ENCODE measurements at places on chromosomes 11 and 22.

- DNase-seq, result no peak
Observed at GRCh38 chr11:34665077-34665835, 44.4 kb downstream of the EHF start.

- DNase-seq, result no peak
Observed at GRCh38 chr11:119093942-119094815, 7.5 kb downstream of the DPAGT1 start.

DNA sequence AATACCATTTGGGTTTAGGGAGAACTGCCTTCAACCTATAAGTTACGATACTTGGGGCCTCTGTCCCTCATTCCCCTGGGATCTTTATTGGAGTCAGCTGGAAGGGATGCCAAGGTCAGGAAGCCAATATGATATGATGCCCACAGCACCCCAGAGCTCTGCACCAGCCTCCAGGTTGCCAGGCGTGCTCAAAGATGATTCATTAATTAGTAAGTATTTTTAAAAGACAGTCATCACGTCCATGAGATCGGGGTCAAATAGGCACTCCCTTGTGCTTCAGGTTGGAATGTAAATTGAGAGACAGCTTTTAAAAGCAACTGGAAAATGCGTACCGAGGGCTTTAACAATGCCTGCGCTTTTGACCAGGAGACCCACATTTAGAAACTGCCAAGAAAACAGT is 57.0 kb upstream of the CD5 start:
- no peak for DNase-seq

DNA sequence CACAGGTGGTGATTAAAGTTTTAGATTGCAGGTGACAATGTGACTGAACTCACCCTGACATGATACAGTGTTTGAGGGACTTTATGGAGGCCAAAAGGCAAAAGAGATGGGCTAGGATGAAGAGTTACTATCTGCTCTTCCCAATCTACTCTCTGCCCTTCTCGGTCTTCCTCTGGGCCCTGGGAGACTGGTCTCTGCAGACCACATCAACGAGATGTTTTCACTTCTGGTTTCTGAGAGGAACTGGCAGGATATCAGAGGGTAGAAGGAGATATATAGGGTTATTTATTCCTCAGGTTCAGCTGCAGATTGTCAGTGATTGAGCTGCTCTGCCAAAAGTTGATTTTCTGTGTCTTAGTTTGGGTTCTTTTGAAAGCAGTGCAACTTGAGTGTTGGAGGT is 32.4 kb upstream of the CD44 start:
- no peak for DNase-seq

GRCh38 chr11:86551288-86552092 is 120.9 kb downstream of the ME3 start:
- peak; percentile 45 for DNase-seq

DNA sequence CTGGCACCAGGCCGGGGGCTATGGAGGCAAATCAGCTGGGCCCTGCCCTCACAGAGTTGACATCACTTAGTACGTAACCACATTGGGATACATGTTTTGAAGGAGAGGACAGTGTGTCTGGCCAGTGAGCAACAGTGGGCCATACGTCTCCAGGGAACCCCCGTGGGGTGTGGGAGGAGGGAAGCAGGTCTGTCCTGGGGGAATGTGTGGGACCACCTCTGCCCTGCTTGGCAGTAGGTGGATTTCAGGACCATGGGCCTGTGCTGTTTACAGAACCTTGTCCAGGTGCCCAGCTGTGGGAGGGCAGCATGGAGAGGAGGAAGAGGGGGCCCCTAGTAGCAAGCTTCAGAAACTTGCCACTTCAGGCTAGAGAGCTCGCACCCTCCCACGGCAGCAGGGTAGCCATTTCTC is 21.0 kb downstream of the P2RY2 start:
- no peak for DNase-seq

GRCh38 chr11:120139316-120140069 is 1.6 kb upstream of the TRIM29 start:
- no peak for DNase-seq

- no peak for DNase-seq
Observed at GRCh38 chr11:126465573-126466188, 110.2 kb downstream of the ST3GAL4 start.

DNA sequence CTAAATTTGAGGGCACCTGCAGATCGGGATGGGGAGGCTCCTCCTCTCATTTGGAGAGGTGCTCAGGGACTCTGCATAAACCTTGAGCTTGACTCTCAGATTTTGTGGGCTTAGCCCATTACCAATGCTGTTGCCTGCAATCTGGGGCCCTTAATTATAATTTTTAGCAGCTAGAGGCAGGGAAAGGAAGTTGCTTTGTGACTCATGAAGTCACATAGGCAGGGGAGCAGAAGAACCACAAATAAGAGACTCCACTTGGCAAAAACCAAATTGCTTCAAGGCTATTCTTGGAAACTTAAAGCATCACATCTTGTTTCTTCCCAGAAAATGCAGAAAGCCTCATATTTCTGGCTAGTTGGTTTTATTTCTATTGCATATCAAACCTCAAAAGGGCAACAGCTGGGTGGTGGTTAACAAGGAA is 46.9 kb downstream of the MICAL2 start:
- peak; percentile 70 for DNase-seq

DNA sequence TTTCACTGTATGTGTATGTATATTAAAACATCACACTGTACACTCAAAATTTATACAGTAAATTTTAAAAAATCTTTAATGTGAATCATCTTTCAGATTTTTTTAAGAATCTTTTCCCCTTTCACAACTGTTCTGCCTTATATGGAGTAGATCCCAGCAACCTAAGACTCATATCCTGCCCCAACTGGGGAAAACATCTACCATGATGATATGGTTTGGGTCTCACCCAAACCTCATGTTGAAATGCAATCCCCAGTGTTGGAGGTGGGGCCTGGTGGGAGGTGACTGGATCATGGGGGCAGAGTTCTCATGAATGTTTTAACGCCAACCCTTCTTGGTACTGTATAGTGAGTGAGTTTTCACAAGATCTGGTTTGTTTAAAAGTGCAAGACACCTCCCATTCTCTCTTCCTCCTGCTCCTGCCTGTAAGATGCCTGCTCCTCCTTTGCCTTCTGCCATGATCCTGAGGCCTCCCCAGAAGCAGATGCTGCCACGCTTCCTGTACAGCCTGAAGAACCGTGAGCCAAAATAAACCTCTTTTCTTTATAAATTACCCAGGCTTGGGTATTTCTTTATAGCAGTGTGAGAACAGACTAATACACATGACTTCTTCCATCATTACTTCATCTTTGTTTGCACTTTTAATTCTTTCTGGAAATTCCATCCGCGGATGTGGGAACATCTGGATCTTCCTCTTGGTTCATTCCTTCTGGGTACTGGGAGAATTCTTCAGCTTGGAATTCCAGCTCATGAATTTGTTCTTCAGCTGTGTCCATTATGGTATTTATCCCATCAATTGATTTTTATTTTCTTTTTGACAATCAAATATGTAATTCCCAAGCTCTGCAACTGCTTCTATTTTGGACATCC is 36.9 kb downstream of the LINC01488 start:
- peak; percentile 89 for DNase-seq

GRCh38 chr11:97770570-97770969 is 1250.2 kb upstream of the CNTN5 start:
- no peak for DNase-seq

DNA sequence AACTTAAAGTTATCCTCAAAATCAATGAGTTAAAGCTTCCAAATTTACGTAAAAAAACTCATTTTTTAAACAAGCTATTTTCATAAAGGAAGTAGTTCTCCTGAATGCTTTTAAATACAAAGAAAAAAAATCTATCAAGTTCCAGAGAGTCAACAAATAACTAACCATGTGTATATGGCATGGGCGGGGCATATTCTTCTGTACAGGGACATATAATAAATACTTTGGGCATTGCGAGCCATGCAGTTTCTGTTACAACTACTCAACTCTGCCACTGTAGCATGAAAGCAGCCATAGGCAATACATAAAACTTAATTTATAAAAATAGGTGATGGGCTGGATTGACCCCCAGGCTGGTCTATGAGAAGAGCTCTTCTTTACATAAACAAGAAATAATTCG is 57.8 kb downstream of the BTBD10 start:
- DNase-seq, result no peak

- no peak for DNase-seq
Observed at GRCh38 chr11:78161962-78162371, 22.5 kb upstream of the ALG8 start.

- DNase-seq, result no peak
Observed at GRCh38 chr22:43465291-43466015, 53.6 kb downstream of the MPPED1 start.

DNA sequence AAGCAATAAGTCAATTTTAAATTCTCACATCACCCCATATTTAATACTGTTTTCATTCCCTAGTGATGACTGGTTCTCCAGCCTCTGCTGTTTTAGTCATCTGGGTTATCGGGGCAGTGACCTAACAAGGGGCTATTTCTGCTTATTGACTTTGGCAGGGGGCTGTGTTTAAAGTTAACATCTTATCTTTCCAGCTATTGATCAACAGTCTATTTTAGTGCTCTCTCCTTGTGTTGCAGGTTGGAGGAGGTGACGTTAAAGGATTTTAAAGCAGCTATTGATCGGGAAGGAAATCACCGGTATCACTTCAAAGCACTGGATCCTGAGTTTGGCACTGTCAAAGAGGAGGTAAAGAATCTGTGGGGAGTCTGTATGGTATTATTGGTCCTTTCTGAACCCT is 7.7 kb upstream of the DLAT start:
- DNase-seq, result no peak

Measured in fibroblast of skin of left quadriceps (primary cell).